ENCODE measurements at places on chromosomes 12 and 14.

- no peak for DNase-seq
These were observed 24.9 kb downstream of the TCTN1 start for GRCh38 chr12:110638796-110639195.

DNA sequence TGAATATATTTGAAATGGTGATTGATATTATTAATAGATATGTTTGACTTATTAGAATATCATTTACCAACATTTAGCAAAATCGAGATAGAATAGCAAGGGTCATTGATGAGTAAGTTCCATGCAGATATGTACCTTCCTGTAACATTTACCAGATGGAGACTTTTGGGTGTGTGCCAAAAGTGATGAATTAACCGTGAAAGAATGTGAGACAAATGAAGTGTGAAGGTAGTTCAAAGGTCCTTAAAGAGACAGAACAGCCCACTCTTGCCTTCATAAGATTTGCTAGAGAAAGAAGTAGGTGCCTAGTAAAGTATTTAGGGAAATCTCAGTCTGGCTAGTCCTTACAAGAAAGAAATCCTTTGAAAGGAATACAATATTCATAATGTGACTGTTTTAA is 45.5 kb downstream of the FGD4 start:
- DNase-seq, result peak; percentile 58

DNA sequence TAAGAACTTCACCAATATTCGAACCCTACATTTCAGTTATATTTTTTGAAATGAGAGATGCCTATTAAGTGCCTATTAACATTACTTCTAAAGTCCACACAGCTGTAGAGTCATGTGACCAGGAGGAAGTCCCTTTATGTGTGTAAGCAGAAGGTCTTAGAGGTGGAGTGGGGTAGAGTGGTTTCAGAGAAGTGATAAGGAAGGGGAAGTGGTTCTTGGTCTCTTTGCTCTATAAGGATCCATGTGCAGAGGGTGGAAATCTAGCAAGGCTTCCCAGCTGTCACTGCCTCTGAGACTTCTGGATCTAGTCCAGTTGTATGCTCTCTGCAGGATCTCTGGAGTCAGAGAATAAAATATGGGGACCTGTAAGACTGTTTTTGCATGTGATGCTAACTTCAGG is 673.9 kb downstream of the FLRT2 start:
- peak; percentile 4 for DNase-seq

GRCh38 chr14:91228112-91229004 is 16.1 kb downstream of the GPR68 start:
- DNase-seq, result peak; percentile 37

DNA sequence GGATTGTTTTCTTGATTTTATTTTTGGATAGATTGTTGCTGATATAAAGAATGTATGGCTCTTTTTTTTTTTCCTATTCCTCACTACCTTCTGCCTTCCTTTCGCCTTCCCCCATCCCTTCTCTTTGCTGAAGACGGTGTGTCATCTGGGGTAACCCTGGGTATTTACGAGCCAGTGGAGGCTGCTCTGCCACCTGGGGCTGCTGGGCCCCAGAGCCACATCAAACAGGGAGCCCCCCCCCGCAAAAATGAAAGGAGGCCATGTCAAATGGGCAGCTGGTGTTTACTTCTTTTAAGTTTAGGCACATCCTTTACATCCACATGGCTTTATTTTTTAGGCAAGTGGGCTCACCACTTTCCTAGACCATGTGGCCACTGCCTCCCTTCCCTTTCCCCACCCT is 25.4 kb downstream of the CHST11 start:
- no peak for DNase-seq

DNA sequence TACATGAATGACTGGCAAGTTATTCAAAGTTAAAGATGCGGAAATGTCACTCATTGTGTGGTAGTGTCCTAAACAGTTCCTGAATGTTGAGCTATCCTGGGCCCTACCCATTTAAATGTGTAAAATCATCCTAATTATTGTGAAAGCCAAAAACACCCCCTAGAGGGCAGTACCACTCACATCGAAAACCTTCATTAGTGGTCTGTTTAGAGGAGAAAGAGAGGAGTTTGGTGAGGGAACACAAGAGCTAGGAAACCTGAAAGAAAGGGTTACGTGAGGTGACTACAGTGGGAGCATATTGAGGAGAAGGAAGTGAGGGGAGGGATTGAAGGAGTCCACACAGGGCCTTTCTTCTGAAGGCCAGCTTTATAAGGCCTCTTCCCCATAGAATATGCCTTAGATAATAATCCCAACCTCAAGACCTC is 2.5 kb upstream of the TEP1 start:
- DNase-seq, result peak; percentile 89

GRCh38 chr12:65786041-65786440 is 38.2 kb upstream of the HMGA2 start:
- no peak for DNase-seq

DNA sequence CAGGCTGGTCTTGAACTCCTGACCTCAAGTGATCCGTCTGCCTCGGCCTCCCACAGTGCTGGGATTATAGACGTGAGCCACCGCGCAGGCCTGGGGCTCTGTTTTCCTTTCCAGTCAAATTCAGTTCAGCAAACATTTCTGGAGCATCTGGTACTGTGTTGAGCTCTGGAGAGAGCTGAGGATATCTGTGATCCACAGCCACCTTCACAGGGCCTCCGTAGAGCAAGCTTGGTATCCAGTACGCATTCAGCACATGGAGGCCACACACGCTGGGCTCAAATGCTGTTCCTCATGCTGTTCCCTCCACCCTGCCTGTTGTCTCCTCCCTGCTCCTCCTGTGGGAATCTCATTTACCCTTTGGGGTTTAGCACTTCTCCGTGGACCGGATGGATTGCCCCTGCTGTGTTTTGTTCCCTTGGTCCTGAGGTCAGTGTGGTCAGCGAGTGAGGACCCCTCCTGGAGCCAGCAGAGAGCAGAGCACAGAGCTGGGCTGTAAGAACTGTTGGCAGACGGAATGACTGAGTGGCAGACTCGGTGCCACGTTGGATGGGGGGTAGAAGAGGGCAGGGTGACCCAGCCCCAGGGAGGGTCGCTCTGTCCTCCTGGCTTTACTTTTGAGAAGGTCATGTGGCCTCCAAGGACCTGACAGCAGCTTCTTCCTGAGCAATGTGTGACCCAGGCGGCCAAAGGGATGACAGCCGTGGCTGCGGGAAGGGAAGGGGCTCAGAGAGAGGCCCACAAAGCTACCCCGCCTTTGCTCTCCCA is 891 bp downstream of the RPS6KL1 start:
- no peak for DNase-seq

DNA sequence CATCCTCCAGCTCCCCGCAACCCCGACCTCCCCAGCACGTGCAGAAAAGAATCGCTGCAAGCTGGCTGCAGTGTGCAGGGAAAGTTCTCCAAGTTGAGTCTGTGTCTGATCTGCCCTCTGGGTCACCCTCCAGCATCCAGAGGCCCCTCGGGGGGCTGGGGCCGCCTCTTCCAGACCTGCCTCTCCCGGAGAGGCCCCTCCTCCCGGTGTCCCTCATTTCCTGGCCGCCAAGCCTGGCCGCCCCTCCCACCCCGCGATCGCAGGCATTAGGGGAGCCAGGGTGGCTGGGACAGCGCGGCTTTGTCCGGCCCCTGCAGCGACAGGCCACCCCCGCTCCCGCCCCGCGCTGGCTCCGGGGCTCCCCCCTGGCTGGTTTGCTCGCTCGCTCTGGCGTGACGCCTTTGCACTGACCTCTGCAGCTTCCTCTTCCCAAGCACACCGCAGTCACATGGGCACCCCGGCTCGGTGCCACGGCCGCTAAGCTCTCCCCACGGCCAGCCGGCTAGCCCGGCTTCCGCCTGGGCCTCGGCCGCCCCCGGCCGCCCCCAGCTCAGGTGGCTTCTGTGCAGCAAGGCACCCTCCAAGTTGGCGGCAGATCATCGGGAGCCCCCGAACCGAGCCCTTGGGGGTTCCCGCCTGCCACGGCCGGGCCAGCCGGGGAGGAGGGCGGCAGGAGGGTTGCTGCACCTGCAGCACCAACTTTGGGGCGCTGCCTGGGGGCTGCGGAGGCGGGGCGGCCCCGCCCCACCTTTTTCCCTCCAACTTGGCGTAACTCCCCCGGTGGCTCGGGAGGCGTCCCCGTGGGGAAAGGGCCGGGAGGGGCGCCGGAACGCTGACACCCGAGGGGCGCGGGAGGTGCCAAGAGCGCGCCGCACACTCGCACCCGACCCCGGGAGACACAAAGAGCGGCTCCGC is 43.7 kb downstream of the KDM2B start:
- DNase-seq, result peak; percentile 73

DNA sequence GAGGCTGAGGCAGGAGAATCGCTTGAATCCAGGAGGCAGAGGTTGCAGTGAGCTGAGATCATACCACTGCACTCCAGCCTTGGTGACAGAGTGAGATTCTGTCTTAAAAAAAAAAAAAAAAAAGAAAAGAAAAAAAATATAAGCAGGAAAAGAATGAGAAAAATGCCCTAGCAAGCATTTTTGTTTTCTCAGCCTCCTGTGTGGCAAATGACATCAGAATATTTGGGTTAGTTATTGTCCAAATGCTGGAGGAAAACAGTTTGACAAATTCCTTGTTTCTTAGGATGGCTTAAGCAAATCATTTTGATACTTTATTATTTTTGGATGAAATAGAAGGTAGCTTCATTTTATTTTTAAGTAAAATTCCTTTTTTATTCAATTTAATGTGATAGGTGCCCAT is 7.5 kb upstream of the PTPRR start:
- DNase-seq, result no peak

GRCh38 chr14:67232066-67232465 is 9.2 kb upstream of the PALS1 start:
- DNase-seq, result no peak

GRCh38 chr12:64256166-64256800 is 34.2 kb upstream of the KICS2 start:
- DNase-seq, result peak; percentile 75

- DNase-seq, result no peak
These were observed 220.1 kb downstream of the ADAMTS20 start for GRCh38 chr12:43331935-43332334.

- DNase-seq, result no peak
These were observed 7.5 kb downstream of the HOXC4 start for GRCh38 chr12:54060975-54061778.

DNA sequence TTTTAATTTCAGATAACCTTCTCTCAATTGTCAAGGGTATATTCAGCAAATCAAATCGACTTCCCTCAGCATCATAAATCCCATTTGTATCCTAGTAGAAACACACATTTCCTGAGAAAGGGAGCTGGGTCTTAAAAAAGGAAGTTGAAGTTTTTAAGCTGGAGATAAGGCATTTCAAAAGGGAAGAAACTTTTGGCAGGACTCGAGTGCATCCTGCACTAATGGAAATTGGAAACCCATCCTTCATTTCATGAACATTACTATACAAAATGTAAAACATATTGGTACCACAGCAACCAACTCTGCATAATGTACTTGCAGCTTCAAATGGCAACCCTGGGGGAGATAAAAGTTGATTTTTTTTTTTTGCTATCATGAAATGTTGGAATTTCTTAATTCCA is 23.7 kb upstream of the TMCC3 start:
- DNase-seq, result no peak

Data from NAMALWA (cell line).